Suppressor macrophage (primary cell): ENCODE measurements at places on chromosomes 5 and 9.

- DNase-seq: no peak
Measured at GRCh38 chr5:155885199-155885598, 441.8 kb upstream of the SGCD start.

DNA sequence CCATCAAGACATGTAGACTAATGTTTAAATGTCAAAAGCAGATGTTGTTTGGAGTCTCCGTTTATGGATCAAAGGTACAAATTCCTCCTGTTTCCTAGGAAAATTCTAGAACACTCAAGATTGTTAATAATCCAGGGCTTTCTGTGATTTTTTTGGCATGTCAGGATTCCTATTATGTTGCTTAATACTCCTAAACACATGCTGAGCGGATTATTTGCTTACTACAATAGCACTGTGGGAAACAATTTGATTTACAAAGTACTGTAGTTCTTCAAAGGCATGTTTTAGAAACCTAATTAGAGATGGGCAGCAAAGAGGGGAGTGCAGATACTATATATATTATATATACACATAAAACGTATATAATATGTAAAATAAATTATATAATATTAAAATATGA is 19.0 kb upstream of the SCAMP1 start:
- no peak for DNase-seq

GRCh38 chr5:140259500-140259899 is 43.4 kb downstream of the PFDN1 start:
- no peak for DNase-seq

DNA sequence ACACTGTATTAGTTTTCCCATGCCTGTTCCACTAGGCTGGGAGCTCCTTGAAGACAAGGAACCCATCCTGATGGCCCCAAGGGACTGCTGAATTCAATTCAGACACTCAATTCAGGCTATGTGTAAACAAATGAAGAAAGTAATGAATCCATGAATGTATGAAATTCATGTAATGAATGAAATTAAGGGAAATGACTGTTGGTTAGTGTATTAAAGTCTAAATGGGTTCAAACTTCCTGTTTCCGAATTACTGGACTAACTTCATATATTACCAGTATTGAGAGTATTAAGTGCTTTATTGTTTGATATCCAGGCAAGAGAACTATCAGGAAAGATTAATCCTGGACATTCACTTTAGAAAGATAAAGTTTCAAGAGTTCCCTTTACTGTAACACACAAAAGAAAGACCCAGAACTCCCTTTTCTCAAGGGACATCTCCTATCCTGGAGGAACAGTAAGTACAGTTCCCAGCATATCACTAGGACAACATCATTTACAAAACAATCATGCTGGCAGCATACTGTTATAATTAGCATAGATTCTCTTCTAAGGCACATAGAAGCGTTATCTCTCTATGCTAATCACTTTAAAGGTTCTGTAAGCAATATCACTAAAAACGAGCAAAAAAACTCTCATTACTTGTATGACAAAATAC is 28.5 kb upstream of the IFNK start:
- DNase-seq: no peak

DNA sequence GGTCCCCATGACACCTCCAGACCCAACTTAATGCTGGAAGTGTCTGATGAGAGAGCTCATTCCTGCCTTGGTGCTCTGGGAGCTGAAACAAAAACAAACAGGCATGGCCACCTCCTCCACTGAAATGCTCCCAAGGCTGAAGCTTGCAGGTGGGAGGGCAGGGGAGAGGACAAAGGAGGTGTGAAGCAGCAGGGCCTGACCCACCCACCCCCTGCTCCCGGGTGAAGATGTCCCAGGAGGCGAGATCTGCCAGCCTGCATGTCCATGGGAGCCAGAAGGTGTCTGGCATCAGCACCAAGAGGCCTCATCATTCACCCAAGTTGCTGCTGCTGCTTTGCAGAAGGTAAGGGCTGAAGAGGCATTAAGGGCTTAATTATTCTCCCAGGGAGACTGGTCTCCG is 4.2 kb upstream of the CCIN start:
- no peak for DNase-seq

GRCh38 chr5:116908537-116908936 is 333.9 kb upstream of the SEMA6A start:
- no peak for DNase-seq

DNA sequence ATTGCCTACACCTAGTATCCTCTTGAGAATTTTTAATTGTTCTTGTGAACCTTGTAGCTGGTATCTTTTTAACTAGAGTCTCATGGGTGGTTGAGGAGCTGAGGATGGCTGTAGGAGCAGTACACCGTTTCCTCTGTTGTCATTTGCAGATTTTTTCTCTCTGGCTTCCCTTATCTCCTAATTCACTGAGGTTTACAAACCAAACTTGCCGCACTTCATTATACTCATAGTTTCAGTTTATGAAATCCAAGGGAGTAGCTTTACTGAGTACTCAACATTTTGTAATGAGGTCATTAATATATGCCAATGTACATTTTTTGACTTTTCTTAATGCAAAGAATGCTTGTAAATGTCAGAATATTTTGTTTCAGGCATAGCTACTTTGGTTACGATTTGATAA is 154.2 kb downstream of the CCDC171 start:
- DNase-seq: no peak

GRCh38 chr9:36530224-36530623 is 42.5 kb upstream of the MELK start:
- no peak for DNase-seq

DNA sequence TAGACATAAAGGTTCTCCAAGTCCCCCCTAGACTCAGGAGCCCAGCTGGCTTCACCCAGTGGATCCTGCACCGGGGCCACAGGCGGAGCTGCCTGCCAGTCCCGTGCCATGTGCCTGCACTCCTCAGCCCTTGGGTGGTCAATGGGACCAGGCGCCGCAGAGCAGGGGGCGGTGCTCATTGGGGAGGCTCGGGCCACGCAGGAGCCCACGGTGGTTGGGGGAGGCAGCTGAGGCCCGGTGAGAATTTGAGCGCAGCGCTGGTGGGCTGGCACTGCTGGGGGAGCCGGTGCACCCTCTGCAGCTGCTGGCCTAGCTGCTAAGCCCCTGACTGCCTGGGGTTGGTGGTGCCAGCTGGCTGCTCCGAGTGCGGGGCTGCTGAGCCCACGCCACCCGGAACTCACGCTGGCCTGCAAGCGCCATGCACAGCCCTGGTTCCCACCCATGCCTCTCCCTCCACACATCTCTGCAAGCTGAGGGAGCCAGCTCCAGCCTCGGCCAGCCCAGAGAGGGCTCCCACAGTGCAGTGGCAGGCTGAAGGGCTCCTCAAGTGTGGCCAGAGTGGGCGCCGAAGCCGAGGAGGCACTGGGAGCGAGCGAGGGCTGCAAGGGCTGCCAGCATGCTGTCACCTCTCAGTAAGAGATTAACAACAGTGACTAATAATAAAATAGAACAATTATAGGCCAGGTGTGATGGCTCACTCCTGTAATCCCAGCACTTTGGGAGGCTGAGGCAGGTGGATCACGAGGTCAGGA is 65.9 kb downstream of the SPATA31D1 start:
- no peak for DNase-seq

DNA sequence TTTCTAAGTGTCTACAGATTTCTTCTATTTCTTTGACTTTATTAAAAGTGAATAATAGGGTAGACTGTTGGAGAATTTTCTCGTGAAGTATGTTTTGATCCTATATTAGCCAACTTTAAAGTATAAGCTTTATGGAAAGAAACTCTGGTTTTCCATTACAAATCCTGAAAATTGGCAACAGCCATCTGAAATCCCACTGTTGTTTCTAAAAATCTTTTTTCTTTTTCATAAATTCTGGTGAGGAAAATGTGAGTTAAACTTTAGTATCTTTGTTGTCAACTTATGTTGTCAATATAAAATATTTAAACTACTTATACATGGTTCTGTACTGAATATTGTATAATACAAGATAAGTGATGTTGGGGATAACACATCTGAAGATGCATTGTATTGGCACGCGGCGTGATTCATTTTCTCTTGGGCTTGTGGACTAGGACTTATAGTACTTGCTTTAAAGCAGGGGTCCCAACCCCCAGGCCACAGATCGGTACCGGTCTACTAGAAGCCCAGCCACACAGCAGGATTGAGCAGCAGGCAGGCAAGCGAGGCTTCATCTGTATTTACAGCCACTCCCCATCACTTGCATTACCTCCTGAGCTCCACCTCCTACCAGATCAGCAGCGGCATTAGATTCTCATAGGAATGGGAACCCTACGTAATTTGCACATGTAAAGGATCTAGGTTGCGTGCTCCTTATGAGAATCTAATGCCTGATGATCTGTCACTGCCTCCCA is 12.7 kb downstream of the MAMDC2 start:
- no peak for DNase-seq

DNA sequence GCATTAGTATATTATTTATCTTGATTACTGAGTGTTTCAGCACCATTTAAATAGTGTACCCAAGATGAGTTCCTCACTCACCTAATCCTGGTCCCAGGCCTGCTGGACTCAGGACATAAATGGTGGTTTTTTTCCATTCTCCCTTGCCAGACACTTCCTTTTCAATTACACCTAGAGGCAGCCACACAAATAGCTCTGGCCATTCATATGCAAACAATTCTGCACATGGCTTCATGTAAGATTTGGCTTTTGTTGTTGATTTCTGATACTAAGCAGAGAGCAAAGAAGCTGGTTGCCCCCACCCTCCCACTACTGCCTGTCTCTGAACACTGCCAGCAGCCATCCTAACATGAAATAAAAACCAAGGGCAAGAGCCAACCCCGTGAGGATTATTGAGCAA is 180.4 kb downstream of the SEMA5A start:
- DNase-seq: no peak

DNA sequence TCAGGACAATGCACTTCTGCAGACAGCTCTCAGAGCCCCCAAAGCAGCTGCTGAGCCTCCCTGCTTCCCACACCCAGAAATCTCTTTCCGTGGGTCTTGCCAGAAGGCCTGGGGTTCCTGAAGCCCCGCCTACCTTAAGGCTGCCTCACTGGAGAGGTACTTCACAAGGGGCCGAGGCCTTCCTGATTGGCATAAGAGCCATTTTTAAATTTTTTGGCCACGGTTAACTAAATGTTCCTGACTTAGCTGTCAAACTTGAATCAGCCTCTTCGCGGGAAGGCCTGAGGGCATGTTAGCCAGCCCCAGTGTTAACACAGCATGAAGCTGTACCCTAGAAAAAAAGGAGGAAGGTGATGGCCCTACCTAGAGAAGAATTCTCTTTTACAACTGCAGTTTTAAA is 20.7 kb upstream of the EPB41L4B start:
- no peak for DNase-seq

GRCh38 chr9:4380406-4380805 is 80.5 kb upstream of the GLIS3 start:
- no peak for DNase-seq

DNA sequence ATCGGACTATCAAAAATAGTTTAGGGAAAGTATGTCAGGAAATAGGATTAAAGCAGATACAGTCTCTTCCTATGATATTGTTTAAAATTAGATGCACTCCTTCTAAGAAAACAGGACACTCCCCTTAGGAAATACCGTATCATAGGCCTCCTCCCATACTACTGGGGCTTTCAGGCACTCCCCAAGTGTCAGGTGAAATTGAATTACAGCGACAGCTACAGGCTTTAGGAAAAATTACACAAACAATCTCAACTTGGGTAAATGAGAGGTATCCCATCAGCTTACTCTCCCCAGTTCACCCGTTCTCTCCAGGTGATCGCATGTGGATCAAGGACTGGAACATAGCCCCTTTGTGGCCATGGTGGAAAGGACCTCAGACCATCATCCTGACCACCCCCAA is 110.4 kb upstream of the EPB41L4A start:
- DNase-seq: peak; percentile 12

DNA sequence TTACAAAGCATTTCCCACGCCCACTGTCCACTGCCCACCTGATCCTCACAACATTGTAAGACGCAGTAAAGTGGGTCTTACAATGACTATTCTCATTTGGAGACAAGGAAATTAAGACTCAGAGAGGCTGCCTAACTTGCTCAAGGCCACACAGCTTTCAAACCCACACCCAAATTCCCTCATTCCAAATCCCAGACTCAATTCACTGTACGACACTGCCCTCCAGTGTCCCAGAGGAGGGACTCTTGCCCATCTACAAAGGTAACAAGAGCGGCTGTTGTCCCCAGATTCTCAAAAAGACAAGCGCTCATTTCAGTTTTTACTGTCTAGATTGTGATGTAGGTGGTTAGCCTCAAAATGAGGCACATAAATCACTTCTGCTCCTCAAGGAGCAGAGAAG is 184.6 kb downstream of the ACTL7B start:
- peak; percentile 14 for DNase-seq

DNA sequence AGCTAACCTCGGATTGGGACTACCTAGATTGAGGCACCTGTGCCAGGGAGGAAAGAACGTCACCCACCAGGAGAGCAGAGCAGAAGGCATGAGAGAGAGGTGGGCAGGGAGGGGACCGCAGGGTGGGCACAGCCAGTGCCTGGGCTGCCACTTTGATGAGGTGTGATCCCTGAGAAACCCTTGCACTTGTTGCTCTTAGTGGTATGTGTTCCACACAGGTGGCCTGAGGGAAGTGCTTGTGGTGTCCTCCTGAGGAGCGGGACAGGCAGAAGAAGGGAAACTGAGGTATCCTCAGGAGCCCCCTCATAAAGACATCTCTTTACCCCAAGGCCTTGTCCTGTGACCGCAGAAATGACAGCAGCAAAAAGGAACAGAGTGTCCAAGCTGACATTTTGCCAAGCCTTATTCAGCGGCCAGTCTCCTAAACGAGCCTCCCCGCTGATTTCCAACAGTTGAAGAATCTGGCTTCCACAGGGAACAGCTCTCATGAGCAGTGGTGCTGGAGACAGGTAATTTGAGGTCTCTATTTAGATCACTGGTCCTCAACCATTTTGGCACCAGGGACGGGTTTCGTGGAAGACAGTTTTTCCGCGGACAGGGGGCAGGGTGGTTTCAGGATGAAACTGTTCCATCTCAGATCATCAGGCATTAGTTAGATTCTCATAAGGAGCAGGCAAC is 82.4 kb downstream of the FOXD1 start:
- no peak for DNase-seq

DNA sequence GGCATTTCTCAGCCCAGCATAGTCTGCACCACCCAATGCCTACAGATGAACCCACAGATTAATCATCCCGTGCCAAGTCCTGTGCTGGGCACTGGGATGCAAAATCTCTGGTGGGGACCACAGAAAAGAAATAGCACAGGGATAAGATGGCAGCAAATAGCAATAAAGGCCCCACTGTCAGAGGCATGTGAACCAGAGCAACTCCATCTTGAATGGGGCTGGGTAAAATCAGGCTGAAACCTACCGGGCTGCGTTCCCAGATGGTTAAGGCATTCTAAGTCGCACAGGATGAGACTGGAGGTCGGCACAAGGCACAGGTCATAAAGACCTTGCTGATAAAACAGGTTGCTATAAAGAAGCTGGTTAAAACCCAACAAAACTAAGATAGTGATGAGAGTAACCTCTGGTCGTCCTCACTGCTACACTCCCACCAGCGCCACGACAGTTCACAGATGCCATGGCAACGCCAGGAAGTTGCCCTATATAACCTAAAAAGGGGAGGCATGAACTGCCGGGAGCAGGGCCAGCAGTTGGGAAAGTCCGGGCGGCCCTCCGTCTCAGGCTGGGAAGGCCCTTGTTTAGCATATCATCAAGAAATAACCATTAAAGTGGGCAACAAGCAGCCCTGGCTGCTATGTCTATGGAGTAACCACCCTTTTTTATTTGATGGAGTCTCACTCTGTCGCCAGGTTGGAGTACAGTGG is 65.2 kb downstream of the C9orf50 start:
- DNase-seq: no peak
